Heart right ventricle (tissue), 16 donors: ENCODE measurements at places on chromosomes 2 and 18. TPM values are rescaled to one million over a fixed set of nuclear protein-coding genes. Genes with fewer than 3 reads are reported as not detected.

The CIB4 gene
- not detected for total RNA-seq

The TRAPPC8 gene
- total RNA-seq, result 39.1 TPM

The LCT gene
- not detected for total RNA-seq

The EMILIN2 gene
- 35.3 TPM for total RNA-seq

The DSEL gene
- total RNA-seq, result 2.0 TPM

The RBFA gene
- 30.6 TPM for total RNA-seq

The PMAIP1 gene
- 1.8 TPM for total RNA-seq

The UGT1A9 gene
- not detected for total RNA-seq

The SERPINB4 gene
- not detected for total RNA-seq

The GAL3ST2 gene
- 0.28 TPM for total RNA-seq

The VWC2L gene
- not detected for total RNA-seq

The MFSD2B gene
- 0.66 TPM for total RNA-seq

The DARS1 gene
- total RNA-seq, result 57.1 TPM

The CHST9 gene
- 1.0 TPM for total RNA-seq

The KIAA2012 gene
- not detected for total RNA-seq

The MARCHF4 gene
- total RNA-seq, result not detected

The GPAT2 gene
- total RNA-seq, result 1.7 TPM
